ENCODE measurements at places on chromosomes 2 and 18. TPM values are rescaled to one million over a fixed set of nuclear protein-coding genes. Genes with fewer than 3 reads are reported as not detected.

DNA sequence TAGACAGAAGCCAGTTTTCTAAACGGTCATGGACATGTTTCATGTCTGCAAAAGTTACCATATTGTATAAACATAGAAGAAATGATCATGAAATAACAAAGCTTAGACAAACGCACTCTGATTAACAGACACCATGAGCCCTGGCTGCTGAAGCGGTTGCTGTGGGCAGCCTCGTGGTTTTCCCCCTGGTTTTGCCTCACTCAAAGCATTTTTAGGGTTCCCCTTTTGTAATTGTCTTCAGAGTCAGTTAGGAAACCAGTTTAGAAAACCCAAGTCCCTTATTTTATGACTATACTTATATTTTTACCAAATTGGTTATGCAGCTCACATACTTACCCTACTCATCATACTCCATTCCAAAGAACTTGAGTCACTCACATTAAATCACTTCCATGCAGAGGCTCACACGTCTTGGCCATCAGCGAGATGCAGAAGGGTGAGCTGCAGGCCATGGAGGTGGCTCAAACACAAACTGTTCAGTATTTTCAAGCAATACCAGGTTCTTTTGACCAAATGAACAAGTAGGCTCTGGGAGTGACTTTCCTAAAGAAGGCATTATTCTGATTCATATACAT, 105.6 kb upstream of the SALL3 start:
- no peak for DNase-seq

DNA sequence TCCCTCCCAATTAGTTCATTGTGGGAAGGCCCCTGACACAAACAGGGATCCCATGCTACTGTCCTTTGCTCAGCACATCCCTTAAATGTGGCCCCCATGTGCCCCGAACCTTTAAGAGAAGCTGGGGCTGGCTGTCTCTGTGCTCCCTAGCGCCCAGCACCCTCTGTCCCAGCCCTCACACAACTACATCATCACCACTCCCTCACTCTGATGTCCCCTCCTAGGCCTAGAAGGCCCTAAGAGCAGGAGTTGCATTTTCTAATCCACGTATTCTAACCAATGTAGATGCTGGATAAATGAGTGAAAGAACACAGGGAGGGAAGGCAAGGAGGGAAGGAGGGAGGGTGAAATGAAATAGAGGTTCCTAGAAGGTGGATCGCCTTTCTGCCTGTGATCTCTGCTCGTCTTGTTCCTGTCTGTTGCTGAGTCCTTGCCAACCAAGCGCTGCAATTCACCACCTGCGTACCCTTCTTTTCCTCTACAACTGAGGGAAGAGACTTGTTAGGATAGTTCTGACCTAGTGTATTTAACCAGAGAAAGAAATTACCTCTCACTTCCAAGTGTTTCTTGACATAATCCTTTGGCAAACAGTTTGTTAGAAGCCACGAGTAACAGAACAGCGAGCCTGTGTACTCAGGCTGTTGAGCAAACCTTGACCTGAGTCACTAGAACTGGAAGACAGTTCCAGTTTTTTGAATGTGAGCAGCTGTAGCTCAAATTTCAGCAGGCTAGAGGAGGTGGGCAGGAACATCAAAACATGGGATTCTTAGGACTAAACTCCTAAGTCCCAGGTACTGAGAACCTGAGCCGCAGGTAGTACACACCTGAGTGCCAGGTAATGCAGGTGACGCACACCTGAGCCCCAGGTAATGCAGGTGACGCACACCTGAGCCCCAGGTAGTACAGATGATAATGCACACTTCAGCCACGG, 181.5 kb upstream of the ID2 start:
- no peak for DNase-seq

DNA sequence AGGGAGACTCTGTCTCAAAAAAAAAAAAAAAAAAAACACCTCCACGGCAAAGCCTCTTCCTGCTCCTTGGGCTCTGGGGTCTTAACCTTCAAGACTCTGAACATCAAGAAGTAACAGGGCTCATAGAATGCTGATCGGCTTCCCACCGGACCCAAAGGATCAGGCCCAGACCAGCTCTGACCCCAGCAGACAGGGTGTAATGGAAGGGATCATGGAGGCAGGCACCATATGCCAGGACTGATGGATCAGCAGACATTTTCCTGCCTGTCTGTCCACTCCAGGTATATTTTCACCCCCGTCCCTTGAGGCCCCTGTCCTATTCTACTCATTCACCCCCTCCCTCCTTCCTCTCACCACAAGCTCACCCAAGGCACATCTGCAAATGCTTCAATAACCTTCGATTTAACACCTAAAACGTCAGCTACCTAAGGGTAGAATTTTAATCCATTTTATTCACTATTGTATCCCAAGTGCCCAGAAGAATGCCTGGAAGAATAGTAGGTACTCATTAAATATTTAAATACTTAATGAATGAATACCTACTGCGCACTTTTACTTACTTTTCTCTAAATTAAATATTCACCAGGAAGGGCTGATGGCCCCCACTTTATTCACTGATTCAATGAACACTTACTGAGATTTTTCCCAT, 4.6 kb upstream of the SPEG start:
- no peak for DNase-seq

KCNK3 gene
- total RNA-seq: 26.8 TPM

GRCh38 chr2:118274841-118275510, 186.7 kb downstream of the INSIG2 start:
- no peak for DNase-seq

GRCh38 chr18:3648200-3648599, 198.2 kb downstream of the TGIF1 start:
- DNase-seq: no peak

GAL3ST2 gene
- total RNA-seq: not detected

DNA sequence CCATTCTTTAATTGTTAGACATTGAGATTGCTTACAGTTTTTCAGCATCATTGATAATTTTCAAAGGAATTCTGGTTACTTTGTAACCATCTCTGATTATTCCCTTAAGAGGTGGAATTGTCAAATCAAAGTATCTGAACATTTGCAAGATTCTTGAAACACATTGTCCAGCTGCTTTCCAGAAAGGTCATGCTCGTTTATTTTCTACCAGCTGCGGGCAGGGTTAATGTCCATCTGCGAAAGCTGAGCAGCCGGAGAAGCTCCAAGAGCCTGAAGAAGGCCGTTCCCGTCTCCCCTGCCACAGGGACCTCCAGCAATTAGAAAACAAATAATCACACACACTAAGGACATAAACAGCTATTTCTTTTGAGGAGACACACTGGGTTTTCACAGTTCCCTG, 76.1 kb upstream of the TXNDC2 start:
- DNase-seq: no peak

- no peak for DNase-seq
These were observed 217.2 kb downstream of the NR4A2 start for GRCh38 chr2:156115338-156115737.

DNA sequence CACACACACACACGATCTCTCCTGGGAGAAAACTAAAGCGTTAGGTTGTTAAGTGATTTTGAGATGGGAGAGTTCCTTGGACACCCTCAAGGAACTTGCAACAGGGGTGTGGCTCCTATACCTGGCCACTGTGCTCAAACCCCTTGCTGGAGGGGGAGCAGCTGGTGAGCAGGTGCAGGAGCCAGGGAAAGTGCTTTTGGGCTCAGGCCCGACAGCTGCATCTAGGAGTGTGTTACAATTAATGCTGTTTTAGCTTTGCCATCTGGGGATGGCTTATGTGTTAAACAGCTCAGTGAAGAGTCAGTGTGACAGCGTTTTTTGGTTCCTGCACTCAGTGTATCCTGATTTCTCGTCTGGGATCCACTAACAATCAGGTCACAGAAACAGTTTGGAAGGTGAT, 510.8 kb downstream of the TRIB2 start:
- no peak for DNase-seq

DNA sequence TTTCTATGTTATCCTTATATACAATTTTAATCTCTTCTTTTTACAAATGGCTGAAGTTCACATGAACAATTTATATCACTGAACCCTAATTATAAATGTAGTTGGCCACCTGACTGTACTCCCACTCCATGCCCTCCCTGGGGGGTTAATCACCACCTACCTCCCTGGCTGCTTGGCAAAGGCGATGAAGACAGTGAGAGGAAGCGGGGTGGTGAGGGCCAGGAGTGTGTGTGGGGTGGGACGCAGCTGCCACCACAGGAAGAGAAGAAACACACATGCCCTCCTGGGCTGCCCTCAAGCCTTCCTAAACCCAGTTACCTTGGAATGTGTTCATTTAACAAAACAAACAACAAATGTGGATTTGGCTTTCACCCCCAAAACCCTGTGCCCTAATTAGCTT, 87.0 kb upstream of the REV1 start:
- no peak for DNase-seq

GRCh38 chr2:240465765-240466578, 30.5 kb downstream of the GPC1 start:
- no peak for DNase-seq

- no peak for DNase-seq
These were observed 110.2 kb upstream of the CDH2 start for GRCh38 chr18:28287146-28287545.

PLEKHM3 gene
- 25.8 TPM for total RNA-seq

- no peak for DNase-seq
These were observed 106.4 kb upstream of the CELF4 start for GRCh38 chr18:37672001-37672400.

DNA sequence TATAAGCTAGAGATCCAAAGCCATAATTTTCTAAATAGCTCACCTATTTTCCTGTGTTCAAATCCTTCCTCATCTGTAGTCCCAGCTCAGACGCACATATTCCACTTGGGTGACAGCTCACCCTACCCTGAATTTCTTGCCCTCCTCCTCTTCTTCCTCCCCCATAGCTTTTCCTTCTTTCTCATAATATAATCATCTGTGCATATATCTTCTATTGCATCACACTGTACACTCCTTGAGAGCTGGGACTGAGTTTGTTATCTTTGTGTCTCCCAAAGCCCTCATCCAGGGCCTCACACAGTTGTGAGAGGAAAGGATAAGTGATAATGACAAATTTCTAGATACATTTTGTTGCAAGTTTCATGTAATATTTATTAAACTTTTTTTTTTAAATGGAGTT, 55.9 kb upstream of the RTN4 start:
- no peak for DNase-seq

DNA sequence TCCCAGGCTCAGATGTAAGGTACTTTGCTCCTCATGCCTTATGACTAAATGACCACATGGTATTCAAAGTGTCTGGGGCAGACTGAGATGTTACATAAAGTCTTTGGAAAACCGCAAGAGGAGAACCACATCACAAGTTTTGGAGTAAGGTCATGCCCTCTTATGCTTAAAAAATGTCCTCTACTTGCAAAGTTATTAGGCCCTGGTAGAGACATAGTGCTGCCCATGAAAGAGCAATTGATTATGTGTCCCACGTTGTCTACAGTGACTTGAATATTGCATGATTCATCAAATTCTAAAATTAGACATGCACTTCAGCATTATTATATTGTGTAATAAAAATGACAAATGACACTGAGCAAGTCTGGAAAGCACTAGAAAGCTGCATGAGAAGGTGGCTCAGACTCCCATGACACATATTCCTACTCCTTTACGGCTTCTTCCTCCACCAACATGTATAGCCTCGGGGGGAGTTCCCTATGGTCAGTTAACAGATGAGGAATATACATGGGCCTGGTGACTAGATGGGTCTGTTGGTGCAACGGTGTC, 602.6 kb upstream of the VRK2 start:
- DNase-seq: no peak

Measured in lower lobe of right lung (tissue), 2 donors.